Stimulated activated CD4-positive, alpha-beta T cell treated with anti-CD3 and anti-CD28 coated beads, Interleukin-12 subunit alpha, Interleukin-12 subunit beta, amount 100 ng/mL, for 48 hours (primary cell): ENCODE measurements at places on chromosomes 5 and 9.

DNA sequence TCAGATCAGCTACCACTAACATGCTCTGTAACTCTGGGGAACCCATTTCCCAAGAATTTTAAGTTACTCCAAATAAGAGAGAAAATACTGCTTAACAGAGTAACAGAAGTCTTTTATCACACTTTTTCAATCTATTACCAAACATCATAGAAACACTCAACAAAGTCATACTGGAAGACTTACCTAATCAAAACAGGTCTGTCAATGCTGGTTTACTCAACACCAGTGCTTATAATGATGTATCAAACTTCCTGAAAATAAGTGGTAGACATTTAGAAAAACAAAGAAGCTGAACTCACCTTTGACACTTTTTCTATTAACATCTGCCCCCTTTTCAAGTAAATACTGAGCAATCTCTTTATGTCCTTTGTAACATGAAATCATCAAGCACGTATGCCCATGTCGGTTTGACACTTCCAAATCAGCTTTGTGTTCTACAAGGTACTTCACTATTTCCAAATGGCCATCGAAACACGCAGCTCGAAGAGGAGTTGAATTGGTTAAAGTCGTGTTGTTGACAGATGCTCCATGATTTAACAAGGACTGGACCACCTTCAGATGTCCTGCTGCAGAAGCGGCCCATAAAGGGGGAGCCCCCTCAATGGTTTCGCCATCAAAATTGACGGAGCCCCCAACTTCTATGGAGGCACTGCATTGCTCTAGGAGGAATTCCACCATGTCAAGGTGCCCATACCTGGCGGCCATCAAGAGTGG is 1.8 kb downstream of the FEM1C start:
- DNase-seq, result no peak

- no peak for DNase-seq
These were observed 42.1 kb downstream of the DENND1A start for GRCh38 chr9:123887837-123888236.

- no peak for DNase-seq
These were observed 137.6 kb upstream of the MAP3K1 start for GRCh38 chr5:56677690-56678305.

DNA sequence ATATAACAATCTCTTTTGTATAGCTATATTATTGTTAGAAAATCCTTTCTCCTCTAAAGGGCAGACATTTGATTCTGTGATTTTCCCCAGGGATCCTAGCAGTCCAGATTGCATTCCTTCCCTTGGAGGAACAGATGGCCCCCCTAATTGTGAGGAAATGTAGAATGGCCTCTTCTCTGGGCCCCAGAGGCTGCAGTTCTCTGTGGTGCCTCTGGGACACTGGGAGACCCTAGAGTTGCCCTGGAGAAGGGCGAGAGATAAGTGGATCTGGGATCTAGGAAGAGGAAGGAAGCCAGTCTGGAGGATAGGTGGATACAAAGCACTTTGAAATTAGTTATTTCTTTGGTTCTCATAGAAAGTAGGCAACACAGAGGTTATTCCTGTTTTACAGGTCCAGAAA is 1.9 kb upstream of the HINT2 start:
- no peak for DNase-seq

- no peak for DNase-seq
These were observed 889.6 kb downstream of the DTWD2 start for GRCh38 chr5:118098716-118099115.

GRCh38 chr5:90930062-90930461 is 371.5 kb downstream of the ADGRV1 start:
- DNase-seq, result no peak

DNA sequence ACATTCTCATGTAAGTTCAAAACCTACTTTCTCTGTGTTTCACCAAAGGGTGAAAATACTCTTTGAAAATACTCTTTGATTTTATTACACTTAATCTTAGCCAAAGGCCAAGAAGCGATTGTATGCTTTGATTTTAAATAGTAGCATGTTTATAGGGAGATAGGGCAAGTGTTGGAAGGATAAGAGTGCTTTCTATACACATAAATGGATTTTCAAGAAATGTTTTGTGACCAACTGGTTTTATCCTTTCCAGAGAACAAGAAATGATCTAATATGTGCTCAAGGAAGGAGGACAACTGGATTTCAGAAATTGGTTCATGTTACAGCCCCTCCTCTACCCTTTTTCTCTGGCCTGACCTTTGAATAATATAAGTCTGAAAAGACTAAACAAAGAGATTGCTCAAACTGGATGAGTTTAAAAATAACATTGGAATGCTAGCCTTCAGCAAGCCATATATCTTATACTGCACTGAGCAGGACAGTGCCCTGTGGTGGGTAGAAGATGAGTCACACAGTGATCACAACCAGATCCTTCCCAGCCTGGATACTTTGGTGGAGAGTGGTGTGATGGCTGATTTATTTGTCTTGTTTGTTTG is 13.1 kb downstream of the PALM2AKAP2 start:
- DNase-seq, result no peak

DNA sequence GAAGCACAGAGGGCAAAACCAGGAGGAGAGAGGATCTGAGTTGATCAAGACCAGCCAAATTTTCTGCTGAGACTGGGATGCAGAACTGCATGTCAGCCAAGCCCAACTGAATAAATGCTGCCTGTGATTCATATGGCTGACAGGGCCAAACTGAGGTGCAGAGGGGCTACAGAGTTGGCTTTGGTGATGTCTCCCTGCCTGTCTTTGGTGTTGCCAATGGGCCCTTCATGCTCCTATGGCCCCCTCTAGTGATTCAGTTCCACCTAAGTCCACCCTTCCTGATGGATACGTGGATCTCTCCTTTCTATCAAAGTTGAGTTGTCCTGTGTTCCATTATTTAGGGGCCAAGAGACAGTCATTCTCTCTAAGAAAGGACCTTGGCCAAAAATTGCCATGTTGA is 163.6 kb upstream of the TLE4 start:
- no peak for DNase-seq

DNA sequence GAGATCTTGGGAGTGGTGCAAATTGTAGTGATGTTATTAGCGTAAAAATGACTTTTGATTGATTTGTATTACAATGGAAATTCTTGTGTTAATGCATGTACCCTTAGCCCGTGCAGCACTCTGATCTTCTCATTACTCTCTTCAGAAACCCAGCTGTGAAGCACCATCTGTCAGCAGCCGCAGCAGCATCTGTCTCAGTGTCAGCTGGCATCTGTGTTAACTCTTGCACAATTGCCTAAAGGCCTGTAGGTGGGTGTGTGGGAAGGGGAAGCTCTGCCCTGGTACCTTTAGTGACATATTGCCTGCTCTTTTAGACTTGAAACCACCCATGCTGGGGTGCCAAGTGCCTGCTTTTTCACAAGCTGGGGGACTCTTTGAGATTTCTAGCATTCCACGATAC is 101.3 kb downstream of the FBXL7 start:
- no peak for DNase-seq

- DNase-seq, result no peak
These were observed 615.0 kb upstream of the RIOK2 start for GRCh38 chr5:97797994-97798451.

GRCh38 chr9:72305102-72305546 is 59.9 kb downstream of the ZFAND5 start:
- DNase-seq, result no peak

- DNase-seq, result no peak
These were observed 134.7 kb downstream of the PAX5 start for GRCh38 chr9:36899406-36899805.

GRCh38 chr9:135574331-135574730 is 12.8 kb downstream of the PAEP start:
- DNase-seq, result no peak

DNA sequence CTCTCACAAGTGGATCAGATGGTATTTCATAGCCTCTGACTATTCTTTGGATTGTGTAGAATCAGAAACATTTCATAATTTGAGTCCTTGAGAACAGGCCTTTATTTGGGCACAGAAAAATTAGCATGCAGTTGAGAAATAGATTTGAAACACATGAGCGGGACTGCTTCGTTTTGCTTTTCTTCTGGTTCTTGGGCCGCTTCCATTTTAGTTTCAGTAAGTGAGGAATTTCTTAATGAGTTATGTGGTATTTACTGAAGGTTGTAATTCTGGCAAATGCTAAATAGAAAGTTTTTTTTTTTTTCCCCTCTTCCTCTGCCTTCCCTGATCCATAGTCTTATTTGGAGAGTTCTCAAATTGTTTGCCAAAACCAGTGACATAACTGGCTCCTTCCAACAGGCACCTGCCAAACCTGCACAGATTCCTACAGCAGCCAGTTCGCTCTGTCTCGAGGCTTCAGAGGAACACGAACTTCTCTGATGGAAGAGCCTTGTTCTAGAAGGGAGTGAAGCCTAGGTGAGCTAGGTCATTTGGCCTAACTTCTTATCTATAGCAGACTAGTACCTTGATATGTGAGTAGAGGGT is 71.2 kb upstream of the SLC28A3 start:
- no peak for DNase-seq

DNA sequence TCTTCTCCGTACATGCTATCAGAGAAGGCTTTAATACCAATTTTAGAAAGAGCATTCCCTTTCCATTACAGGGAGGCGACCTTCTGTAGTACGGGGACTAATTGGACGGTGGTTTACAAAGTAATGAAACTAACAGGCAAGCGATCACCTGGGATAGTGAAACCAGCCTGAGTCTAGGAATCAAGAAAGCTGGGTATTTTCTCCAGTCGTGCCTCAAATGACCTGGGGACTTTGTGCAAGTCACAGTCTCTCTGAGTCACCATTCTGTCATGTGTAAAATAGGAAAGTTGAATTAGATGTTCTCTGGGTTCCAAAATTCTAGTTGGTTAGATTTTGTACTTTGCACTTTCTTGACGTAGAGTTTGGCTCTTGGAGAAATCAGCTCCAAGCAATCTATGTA is 22.7 kb upstream of the SSBP2 start:
- no peak for DNase-seq

DNA sequence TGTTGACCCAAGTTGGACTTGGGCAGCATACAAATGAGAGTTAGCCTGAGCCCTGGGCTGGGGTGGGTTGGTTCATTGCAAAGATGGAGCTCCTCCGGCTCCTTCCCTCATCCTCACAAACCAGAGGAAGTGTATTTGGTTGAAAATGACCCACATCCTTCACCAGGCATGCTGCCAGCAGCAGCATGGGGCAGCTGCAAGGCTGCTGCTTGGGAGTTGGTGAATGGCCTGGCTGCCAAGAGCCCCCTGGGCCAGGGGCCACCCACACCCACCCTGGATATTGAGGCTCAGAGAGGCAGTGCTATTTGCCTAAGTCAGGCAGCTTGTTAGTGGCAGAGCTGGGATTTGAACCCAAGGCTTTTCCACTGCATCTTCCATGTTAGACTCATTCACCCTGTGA is 29.5 kb downstream of the PPARGC1B start:
- DNase-seq, result no peak

DNA sequence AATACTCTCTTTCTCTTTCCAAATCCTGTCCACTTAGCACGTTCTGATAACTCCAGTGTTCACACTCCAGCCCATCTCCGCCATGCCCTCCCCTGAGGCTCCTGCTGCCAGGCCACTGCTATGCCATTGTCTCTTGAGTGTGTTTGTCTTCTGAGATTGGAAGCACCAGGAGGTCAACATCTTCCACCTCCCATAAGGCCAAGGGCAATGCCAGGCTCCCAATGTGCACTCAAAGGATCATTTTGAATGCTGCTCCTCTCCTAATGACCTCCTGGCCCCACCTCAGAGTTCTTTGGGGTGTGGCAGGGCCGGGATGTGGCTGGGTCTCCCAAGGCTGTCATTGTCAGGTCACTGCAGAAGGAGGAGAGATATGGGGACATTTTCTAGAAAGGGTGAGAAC is 19.5 kb downstream of the IGIP start:
- DNase-seq, result no peak

- DNase-seq, result no peak
These were observed 36.7 kb upstream of the ANXA1 start for GRCh38 chr9:73114958-73115357.

DNA sequence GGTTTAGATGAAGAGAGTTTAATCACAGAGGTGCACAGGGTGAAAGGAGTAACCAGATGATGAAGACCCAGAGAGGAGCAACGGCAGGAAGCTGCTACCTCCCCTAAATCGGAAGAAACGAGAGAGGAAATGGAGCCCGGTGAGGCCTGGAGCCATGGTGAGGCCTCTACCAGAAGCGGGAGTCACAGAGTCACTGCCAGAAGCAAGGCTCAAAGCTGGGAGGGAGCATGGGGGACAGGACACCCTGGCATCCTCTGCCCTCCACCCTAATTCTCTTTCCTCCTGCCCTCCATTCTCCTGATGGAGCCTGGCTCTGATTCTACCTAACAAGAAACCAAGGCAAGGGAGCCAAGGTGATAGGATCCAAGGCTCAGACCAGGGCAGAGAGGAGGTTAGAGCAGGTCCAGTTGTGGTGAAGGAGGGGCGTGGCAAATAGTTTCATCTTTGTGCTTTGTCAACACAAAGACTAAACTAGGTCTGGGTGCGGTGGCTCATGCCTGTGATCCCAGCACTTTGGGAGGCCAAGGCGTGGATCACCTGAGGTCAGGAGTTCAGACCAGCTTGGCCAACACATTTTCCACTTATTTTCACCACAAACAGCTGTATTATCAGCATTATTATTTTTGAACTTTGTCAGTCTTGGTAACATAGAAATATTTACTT is 134.4 kb upstream of the RAI14 start:
- no peak for DNase-seq

- no peak for DNase-seq
These were observed 6.4 kb downstream of the ABLIM3 start for GRCh38 chr5:149147676-149148075.

- no peak for DNase-seq
These were observed 51.0 kb downstream of the EFNA5 start for GRCh38 chr5:107619781-107620180.

- no peak for DNase-seq
These were observed 6.5 kb downstream of the RORB start for GRCh38 chr9:74503666-74504065.

DNA sequence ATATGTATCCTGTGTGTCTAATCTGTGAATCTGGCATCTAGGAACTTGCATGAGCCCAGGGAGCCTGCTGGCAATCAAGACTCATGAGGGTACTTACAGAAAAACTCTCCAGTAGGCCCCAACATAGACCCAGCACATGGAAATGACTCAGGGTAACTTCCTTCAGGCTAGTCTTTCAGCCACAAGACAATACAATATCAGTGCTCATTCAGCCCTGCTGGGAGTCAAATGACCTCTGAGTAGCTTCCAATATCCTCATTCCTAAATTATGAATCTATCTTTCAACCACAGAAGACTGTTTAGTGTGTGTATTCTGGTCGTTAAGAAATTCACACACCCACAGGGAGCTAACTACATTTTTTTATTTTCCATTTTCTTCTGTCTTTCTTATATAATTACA is 1273.0 kb downstream of the EFNA5 start:
- no peak for DNase-seq
